Activated CD4-positive, alpha-beta T cell treated with anti-CD3 and anti-CD28 coated beads, Interleukin-2, amount 50 U/mL, for 1 hour (primary cell): ENCODE measurements at places on chromosomes 6 and 20.

- DNase-seq = no peak
Observed at GRCh38 chr6:147603392-147604081, 95.0 kb downstream of the SAMD5 start.

GRCh38 chr6:33367009-33367714 lies 24.5 kb upstream of the KIFC1 start:
- no peak for DNase-seq

- DNase-seq = no peak
Observed at GRCh38 chr6:3500262-3501014, 43.6 kb upstream of the SLC22A23 start.

GRCh38 chr6:30491991-30492952 lies 3.0 kb downstream of the HLA-E start:
- DNase-seq = no peak

DNA sequence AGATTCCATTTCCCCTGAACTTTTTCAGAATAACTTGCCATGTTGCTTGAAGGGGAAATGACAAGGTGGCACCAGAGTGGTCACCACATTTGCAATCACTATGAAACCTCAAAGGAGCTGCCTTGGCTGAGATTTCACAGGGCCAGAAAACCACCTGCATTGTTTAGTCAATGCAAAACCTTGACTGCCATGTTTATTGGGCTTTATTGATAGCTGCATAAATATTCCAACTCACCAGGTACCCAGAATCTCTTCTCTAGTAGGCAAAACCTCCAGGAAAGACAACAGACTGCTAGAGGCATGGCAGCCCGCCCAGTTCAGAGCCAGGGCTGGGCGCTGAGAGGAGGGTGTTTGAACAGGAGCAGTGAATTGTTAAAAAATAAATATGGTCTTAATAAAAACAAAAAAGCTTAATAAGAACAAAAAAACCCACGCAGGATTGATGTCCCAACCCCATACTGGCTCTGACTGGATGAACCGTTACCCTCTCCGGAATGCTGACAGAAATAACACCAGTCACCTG lies 375.6 kb downstream of the ZFAND3 start:
- DNase-seq = no peak

DNA sequence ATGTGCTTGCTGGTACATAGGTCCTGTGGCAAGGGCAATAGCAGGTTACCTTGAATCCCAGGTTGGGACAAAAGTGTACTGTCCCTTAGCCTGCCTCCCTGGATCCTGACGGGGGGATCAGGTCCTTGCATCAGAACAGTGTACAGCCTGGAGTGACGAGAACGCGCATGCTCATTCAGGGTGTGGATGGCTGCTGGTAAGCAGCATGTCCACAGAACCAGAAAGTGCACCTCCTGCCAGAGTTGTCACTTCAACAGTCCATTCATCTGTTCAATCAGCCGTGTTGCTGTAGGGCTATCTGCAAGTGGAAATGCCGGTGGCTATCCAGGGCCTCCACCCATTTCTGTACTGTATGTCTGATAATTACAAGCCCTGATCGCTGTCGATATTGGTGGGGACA lies 236.3 kb upstream of the SOX4 start:
- DNase-seq = no peak

- no peak for DNase-seq
Observed at GRCh38 chr20:44884907-44885391, 556 bp upstream of the YWHAB start.

GRCh38 chr6:165632194-165632593 lies 30.8 kb downstream of the PDE10A start:
- no peak for DNase-seq

- no peak for DNase-seq
Observed at GRCh38 chr20:62584671-62585460, 57.4 kb upstream of the SLCO4A1 start.

DNA sequence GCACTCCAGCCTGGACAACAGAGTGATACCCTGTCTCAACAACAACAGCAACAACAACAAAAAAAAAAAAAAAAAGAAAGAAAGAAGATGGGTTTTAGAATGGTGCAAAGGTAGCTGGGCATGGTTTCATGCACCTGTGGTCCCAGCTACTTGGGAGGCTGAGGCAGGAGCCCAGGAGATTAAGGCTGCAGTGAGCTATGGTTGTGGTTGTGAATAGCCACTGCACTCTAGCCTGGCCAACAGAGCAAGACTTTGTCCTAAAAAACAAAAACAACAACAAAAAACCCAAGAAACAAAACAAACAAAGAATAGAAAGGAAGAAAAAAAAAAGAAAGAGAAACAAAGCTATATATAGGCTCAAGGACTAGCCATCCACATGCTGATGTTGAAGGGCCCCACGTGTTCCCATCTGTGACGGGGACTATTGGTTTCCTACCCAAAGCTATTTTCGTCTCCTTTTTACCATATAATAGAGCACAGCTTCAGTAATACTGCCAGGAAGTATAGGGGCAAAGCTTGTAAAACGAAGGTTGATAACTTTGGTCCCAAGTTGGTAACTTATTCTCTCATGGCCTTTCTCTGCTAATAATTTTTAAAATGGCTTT lies 7.9 kb upstream of the EEF1E1 start:
- DNase-seq = no peak

GRCh38 chr6:7998103-7998725 lies 66.0 kb downstream of the BLOC1S5 start:
- DNase-seq = no peak

GRCh38 chr6:50236164-50236563 lies 186.4 kb upstream of the DEFB112 start:
- no peak for DNase-seq

GRCh38 chr20:62350098-62350628 lies 16.9 kb downstream of the LAMA5 start:
- DNase-seq = no peak

GRCh38 chr6:14221564-14222279 lies 104.2 kb downstream of the CD83 start:
- DNase-seq = no peak

DNA sequence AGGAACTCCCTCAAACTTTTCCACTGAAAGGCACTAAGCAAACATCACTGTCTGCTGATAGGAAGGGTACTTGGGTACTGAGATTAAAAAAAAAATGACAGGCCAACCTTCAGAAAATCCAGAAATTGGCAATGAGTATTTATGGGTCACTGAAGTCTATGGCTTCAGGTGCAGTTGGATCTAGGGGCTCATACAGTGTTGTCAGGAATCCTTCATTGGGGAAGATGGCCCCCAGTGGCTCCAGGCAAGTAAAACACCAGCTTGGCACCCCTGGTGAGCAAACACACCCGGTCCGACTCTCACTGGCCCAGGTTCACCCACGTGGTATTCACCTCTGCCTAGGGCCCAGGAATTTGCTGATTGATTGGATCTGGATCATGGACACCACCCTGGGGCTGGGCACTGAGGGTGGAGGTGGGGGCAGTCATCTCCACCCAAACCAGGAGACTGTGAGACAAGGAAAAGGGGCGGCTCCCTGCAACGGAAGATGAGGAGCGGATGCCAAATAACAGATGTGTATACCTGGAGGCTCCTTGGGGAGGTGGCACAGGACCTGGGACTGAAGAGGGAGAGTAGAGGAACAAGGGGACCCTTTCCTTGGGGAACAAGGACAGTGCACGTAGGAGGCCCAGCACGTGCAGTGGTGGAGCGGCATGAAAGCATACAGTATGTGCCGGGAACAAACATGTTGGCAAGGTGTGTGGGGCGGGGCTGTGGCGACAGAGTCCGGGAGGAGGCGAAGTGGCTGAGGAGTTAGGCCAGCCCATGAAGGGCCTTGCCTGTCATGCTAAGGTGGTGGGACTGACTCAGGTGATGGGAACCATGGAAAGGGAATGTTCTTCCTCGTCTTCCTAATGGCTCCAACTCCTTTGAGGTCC lies 4.7 kb downstream of the SLC2A10 start:
- DNase-seq = no peak

- DNase-seq = no peak
Observed at GRCh38 chr6:98579941-98580340, 254.4 kb upstream of the POU3F2 start.

DNA sequence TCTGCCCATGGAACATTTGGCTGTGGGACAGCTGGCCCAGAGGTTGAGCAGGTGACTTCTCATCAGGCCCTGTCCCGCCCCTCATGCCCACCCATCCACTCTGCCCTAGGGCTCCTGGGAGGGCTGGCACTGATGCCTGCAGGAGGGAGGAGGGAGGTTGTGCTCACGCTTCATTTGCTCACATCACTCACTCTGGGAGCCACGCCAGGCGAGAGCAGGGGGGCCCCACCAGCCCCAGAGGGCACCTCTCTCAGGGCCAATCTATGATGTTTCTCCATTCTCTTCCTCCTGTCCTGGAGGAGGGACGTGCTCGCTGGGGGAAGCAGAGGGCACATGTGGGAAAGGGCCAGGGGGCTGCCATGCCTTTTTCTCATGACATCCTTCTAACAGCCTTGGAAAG lies 10.9 kb upstream of the GLP1R start:
- DNase-seq = no peak

- DNase-seq = no peak
Observed at GRCh38 chr6:142187209-142187608, 40.1 kb downstream of the VTA1 start.

DNA sequence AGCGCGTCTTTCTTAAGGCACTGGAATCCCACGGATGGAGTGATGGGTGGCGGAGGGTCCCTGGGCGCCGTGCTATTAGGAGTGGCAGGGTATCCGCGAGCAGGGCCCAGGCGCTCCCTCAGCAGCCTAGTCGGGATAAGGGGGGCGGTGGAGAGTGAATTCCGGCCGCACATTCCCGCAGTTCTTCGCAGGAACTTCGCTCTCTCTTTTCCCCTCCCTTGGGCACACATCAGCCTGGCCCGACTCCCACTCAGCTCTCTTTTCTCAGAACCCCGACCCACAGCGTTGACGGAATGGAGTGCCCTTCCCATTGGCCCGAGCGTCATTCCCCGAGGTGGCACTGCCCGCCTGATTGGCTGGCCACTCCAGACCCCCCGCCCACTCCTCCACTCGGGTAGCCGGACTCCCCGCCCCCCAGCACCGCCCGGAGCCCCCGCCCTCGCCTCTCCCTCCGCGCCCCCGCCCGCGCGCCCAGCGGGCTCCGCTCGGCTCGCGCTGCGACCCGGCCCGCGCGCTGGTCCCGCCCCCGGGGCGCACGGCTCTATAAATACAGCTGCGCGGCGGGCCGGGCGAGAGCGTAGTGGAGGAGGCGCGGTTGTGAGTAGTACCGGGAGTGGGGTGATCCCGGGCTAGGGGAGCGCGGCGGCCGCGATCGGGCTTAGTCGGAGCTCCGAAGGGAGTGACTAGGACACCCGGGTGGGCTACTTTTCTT lies at the start of gene ID4:
Gene ID4 (plus strand): TSS at position 572 of the 712 bp plus-strand sequence. CDS start 385 bp downstream, outside the sequence.
- no peak for DNase-seq

DNA sequence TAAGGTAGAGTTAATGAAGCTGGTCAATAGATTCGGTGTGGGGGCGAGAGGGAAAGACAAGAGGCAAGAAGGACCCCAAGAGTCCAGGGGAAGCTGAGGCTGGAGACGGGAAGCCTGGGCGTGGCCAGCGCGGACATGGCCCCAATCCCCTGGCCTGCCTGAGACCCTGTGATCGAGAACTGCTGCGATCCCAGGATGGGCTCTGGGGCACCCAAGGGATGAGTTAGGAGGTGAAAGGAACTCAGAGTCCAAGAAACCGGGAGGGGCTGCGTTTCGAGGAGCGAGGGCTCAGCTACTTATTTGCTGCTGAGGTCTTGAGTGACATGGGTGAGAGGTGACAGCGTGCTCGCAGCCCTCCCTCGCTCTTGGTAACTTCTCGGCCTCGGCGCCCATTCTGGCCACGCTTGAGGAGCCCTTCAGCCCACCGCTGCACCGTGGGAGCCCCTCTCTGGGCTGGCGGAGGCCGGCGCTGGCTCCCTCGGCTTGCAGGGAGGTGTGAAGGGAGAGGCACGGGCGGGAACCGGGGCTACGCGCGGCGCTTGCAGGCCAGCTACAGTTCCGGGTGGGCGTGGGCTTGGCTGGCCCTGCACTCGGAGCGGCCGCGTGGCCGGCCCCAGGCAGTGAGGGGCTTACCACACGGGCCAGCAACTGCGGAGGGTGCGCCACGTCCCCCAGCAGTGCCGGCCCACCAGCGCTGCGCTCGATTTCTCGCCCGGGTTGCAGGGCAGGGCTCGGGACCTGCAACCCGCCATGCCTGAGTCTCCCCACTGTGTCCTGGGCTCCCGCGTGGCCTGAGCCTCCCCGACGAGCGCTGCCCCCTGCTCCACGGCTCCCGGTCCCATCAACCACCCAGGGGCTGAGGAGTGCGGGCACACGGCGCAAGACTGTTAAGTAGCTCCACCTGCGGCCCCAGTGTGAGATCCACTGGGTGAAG lies 58.2 kb downstream of the IRF4 start:
- DNase-seq = no peak

GRCh38 chr6:105432797-105433196 lies 29.9 kb upstream of the PREP start:
- DNase-seq = no peak

DNA sequence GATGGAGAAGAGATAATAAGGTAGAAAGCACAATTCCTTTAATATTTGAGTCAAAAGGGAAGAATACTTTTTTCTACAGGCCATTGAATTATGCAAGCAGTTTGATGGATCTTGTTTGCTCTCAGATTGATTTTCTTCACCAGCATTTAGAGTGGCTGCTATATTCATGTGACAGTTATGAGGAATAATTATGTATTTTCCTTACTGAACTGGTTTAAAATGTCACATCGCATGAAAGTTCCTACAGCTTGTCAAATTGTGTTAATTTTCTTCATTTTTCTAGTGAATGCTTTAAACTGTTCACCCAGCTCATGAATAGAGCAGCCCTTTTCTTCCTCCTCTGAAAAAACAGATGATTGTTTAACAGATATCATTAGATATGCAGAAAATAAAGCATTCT lies 37.4 kb upstream of the TPD52L1 start:
- DNase-seq = no peak

GRCh38 chr20:39451386-39451785 lies 489.2 kb downstream of the DHX35 start:
- DNase-seq = no peak

DNA sequence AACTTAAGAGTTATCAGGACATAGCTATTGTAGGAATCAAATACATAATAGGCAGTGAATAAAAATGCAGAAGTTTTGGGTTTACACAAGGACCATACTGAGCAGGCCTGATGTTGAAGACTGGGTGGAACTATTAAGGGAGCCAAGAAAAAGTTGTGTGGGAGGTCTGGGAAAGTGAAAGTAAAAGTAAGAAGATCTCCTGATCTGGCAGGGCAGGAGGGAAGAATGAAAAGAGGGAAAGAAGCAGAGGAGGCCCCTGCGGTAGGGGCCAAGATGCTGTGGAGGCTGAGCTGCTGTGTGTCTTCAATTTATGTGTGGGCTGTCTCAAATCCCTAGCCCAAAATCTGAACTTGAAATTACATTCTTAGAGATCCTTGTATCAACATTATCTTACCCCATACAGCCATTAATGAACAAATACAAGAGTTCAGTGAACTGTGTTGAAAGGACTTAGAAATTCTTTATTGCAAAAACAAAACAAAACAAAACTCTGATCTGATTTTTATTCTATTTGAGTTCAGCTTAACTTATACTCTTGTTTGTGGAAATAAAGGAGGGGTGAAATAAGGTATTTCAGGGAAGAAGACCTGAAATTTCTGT lies 1183.8 kb downstream of the HACE1 start:
- no peak for DNase-seq

- no peak for DNase-seq
Observed at GRCh38 chr6:125787791-125788190, 3.0 kb upstream of the NCOA7 start.

- no peak for DNase-seq
Observed at GRCh38 chr6:80182308-80182707, 75.8 kb downstream of the BCKDHB start.

GRCh38 chr6:36028877-36029324 lies 1.3 kb downstream of the MAPK14 start:
- peak; percentile 75 for DNase-seq

GRCh38 chr6:43246301-43247113 lies 3.2 kb downstream of the TTBK1 start:
- no peak for DNase-seq

GRCh38 chr6:26196846-26197635 lies 109.8 kb downstream of the HFE start:
- peak; percentile 67 for DNase-seq
